Ascending aorta (tissue), 2 donors: ENCODE measurements at places on chromosomes 12 and 14.
A peak's percentile ranks its signal among the peaks of the same experiment; 100 is the strongest.

DNA sequence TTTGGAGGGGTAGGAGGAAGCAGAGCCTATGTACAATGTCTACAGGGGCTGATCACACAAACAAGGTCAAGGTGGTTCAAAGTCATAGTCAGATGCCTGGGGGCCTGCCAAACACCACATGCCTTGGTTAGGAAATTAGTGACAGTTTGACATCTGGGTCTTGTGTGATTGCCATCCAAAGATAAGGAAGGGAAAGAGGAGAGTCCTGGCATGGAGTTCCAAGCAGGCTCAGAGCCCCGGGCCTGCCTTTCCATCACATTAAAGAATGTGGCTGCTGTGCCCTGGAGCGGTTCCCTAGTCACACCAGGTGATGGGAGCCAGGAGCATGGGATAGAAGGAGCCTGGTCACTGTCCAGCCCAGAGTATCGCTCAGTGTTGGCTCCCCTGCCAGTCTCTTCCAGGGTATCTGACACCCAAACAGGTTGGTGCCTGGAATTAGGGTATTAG is 53.6 kb upstream of the BCL2L14 start:
- no peak for DNase-seq

DNA sequence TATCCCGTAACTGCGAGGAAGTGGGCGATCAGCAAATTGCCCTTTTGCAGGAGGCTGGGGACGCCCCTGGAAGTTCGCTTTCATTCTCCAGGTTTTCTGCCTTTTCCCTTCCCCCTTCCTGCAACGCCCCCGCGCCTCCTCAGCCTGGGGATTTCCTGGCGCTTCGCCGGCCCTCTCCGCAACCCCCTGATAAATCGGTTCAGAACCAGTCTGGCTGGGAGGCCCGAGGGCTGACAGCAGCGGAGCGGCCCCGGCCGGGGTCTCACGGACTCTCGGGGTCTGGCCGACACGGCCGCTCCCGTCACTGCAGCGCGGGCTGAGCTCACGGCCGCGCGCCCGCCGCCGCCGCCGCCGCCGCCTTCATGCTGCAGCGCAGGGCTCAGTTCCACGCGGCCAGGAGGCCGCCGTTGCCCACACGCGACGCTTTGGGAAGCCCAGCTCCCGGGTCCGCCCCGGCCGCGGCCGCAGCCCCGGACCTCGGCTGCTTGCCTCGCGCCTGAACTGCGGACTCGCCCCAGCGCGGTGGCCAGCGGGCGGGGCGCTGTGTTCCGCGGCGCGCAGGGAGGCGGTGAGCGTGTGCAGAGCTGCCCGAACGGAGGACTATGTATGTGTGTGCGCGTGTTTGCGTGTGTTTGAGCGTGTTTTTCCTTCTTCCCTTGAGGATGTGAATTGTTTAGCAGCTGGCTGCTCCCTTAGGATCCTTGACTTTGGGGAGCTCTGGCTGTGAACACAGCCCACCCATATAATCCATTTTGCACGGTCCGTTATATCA is at the start of gene LRFN5:
Gene LRFN5, plus strand, starts transcription at position 345 of the 772 bp plus-strand sequence.
- no peak for DNase-seq

GRCh38 chr14:38158468-38158867 is 49.2 kb upstream of the SSTR1 start:
- no peak for DNase-seq

- no peak for DNase-seq
Observed at GRCh38 chr12:107254258-107254856, 161.0 kb upstream of the CRY1 start.

DNA sequence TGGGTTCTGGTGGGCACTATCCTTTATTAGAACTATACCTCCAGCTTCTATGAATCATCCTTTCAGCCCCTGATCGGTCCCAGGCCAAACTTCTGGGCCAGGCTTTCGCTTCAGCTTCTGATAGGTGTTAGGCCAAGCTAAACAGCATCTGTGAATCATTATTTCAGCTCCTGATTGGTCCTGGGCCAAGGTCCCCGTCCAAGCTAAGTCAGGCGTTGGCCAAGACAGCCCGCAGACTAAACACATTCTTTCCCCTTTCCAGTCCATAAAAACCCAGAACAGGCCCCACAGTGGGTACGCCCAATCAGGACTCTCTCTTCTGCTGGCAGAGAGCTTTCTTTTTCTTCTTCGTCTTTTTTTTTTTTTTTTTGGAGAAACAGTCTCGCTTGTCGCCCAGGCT is 1808.9 kb upstream of the SEL1L start:
- peak; percentile 14 for DNase-seq

- no peak for DNase-seq
Observed at GRCh38 chr12:122990961-122991622, 10.6 kb downstream of the ARL6IP4 start.

- DNase-seq: no peak
Observed at GRCh38 chr12:49030119-49030518, 11.5 kb upstream of the PRKAG1 start.

- DNase-seq: no peak
Observed at GRCh38 chr12:64452559-64453329, 824 bp downstream of the TBK1 start.

- DNase-seq: no peak
Observed at GRCh38 chr14:77181603-77182437, at the start of gene TMEM63C. Gene TMEM63C, plus strand, starts transcription at chr14:77181798. Its CDS starts 37,016 bp downstream, at chr14:77218814.

DNA sequence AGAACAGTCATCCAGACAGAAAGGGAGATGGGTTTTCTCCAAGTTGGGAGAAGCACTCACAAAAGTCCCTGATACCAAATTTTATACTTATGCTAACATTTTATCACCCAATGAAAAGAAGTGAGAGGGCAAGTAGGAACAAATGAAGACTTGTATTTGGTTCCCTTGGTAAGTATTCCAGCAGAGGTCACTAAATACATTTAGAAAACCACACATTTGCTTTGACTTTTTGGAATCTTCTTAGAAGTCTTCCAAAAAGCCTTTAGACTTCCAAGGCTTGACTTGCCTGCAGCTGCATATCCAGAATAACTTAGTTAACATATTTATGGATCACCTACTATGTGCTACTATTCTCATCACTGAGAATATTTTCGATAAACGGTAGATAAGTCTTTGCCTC is 3.1 kb upstream of the GYS2 start:
- DNase-seq: no peak

DNA sequence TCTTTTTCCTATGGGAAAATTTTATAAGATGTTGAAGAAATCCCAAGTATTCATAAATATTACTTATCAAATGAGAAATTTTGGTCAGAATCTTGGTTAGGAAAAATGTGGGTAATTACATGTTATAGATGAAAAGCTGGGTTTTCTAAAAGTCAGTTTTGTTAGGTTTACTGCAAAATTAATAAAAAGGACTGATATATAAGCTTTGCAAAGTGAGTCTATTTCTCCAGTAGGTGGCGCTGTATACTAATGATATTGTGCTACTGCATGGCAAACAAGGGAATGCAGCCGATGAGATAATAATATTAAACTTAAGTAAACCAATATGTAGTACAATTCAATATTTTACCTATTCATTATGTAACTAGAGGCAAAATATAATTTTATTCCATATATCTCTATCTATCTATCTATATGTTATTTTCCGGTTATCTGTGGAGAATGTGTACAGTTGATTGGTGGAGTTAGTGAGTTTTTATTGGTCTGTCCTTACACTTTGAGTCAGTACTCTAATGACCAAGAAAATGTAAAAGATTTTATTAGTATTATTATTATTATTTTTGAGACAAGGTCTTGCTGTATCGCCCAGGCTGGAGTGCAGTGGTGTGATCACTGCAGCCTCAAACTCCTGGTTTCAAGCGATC is 32.9 kb downstream of the MIPOL1 start:
- no peak for DNase-seq

DNA sequence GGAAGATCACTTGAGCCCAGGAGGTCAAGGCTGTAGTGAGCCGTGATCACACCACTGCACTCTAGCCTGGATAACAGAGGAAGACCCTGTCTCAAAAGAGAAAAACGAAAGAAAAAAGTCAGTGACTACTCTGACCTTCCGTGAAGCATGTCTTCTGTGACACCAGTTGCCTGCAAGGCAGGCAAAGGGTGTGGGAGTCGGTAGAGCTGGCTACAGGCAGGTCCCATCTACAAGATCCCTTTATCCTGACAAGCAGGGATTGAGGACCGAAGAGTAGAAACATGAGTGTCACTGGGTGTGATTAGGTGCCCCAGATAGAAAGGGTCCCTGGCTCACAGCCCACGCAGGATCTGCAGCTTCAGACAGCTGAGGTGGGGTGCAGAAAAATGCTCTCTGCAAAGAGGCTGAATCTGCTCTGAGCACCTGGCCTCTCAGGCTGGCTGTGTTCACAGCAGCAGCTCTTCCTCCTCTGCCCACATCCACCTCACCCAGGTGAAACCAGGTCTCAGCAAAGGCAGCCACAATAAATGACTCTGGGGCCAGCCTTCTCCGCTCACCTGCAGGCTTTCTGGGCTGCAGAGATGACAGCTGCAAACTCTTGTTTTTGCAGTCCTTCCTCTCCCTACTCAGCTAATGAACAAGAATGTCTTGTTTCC is 28.6 kb upstream of the HSP90B1 start:
- DNase-seq: no peak

- DNase-seq: no peak
Observed at GRCh38 chr12:47111854-47112253, 32.1 kb upstream of the AMIGO2 start.

- DNase-seq: no peak
Observed at GRCh38 chr12:51405801-51406207, 14.6 kb upstream of the GALNT6 start.

- no peak for DNase-seq
Observed at GRCh38 chr12:130347588-130347987, 9.9 kb downstream of the PIWIL1 start.

DNA sequence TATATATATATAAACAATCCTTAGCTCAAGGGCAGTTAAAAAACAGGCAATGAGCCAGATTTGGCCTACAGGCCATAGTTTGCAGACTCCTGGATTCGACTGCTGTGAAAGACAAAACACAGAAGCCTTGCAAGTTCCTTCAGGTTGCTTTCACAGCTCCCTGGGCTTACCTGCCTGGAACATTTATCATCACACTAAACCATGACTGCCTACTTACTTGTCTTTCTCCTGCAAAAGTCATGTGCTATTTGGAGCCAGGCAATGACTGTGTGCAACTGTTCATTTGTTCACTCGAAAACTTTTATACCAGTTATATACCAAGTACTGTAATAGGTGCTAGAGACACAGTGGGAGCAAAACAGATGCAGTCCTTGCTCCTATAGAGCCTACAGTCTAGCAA is 2.2 kb upstream of the RPS6KA5 start:
- no peak for DNase-seq

DNA sequence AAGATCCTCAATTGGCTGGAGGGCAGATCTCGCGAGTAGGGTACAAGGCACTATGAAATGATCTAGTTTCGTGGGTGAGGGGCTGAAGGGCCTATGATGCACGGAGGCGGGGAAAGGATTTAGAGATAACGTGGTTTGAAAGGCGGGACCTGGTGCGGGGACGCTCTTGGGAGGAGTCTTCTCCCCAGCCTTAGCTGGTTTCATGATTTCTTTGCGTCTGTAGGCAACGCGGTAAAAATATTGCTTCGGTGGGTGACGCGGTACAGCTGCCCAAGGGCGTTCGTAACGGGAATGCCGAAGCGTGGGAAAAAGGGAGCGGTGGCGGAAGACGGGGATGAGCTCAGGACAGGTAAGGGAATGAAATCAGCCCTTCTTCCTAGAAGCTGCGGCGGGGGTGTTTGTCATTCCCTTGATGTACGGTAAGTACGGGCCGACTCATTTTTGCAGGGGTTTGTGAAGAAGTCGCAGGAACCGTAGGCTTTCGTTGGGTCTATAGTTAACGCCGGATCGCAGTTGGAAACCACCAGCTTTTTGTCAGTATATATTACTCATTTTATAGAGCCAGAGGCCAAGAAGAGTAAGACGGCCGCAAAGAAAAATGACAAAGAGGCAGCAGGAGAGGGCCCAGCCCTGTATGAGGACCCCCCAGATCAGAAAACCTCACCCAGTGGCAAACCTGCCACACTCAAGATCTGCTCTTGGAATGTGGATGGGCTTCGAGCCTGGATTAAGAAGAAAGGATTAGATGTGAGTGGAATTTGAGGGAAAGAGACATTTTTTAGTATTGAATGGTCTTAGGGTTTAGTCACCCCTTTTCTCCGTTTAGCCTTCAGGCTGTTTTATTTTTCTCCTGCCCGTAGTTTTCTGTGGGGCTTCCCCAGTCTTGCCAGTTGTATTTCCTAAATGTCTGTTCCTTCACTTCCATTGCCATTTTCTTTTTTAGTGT is 602 bp downstream of the APEX1 start:
- peak; percentile 73 for DNase-seq

DNA sequence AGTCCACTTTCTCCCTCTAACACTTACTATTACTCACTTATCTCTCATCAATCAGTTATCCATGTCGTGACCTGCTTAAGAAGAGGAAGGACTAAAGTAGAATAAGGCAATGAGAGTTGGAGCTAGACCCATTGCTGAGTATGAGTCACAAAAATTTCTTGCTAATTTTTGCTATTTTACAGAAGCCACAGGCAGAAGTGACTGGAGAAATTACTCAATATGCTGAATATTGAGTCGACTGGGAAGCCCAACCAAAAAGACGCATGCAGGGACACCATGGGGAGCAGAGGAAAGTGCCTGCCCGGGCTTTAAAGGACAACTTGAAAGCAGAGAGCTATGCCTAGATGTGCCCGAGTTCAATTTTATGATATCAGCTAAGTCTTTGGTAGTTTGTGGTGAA is 115.4 kb upstream of the FOXG1 start:
- no peak for DNase-seq
